GM03348 (cell line): ENCODE measurements at places on chromosomes 11 and 22.

- DNase-seq = no peak
These were observed 7.7 kb upstream of the SLC22A8 start for GRCh38 chr11:63023222-63023814.

- peak; percentile 81 for DNase-seq
These were observed 89.1 kb upstream of the MTNR1B start for GRCh38 chr11:92880381-92880780.

GRCh38 chr22:38031491-38031890 lies 25.7 kb upstream of the PICK1 start:
- no peak for DNase-seq

GRCh38 chr22:49997932-49998717 lies 14.4 kb downstream of the IL17REL start:
- no peak for DNase-seq

GRCh38 chr11:61793083-61793828 lies 545 bp downstream of the FEN1 start:
- no peak for DNase-seq

GRCh38 chr11:80346353-80347059 lies 905.7 kb upstream of the TENM4 start:
- DNase-seq = no peak

GRCh38 chr22:21902296-21903087 lies 35.0 kb upstream of the MAPK1 start:
- DNase-seq = no peak

DNA sequence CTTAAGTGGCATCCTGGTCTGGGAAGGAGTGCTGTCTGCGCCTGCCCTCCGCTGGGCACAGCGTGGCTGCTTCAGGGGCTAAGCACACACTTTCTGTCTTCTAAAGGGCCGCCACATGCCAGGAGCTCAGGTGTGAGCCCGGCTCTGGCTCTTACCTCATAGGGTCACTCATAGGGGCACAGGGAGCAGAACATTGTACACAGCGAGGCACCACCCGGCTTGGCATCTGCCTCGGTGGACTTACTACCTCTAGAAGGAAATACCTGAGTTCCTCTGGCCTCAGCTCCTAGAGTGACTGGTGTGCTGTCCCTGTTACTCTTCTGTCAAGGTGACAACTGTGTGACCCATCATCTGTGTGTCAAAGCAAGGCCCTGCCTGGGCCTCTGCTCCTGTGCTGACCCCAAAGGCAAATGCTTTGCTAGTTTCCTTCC lies 13.4 kb downstream of the NEAT1 start:
- no peak for DNase-seq

DNA sequence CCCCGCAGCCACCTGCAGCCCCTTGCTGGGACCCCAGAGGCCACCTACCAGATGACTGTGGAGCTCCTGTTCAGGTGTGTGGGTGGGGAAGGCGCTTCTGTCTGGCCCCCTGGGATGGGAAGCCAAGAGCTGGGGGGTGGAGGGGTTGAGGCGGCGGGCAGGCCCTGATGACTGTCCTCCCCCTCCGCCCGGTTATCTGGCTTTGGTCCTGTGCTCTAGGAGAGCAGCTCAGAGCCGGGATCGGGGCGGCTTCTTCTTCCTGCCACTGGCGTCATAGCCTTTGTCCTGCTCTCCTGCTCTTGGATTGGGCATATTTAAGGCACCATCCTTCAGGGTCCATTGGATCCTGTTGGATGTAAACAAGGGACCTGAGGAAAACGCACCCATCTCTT lies 38.4 kb downstream of the TPCN2 start:
- no peak for DNase-seq

DNA sequence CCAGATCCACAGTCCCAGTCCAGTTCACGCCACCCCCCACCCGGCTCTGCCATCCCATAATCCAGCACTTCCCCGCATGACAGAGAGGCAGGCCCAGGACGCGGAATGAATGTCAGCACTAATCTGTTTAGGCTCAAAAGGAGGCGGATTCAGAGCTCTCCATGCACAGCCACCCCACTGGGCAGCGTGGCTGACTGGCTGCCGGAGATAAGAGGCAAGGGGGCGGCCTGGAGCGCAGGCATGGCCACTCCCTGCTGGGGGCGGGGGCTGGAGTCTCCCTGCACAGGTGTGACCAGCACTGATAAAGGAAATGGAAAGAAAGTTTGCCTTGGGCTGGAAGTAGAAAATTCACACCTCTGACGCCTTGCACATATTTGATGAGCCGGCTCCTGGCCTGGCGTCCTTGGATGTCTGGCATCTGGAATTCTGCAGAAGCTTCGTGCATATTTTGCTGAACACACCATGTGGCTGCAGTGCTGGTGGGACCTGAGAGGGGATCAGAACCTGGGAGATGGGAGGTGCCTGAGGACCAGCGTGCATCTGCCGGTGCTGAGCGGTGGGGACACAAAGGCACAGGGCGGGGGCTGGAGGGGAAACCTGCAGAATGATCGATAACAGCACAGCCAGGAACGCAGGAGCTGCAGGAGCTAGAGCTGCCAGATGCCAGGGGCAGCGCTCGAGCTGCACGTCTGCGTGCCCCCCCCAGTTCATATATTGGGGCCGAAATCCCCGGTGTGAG lies 344.4 kb downstream of the CTTN start:
- DNase-seq = no peak

DNA sequence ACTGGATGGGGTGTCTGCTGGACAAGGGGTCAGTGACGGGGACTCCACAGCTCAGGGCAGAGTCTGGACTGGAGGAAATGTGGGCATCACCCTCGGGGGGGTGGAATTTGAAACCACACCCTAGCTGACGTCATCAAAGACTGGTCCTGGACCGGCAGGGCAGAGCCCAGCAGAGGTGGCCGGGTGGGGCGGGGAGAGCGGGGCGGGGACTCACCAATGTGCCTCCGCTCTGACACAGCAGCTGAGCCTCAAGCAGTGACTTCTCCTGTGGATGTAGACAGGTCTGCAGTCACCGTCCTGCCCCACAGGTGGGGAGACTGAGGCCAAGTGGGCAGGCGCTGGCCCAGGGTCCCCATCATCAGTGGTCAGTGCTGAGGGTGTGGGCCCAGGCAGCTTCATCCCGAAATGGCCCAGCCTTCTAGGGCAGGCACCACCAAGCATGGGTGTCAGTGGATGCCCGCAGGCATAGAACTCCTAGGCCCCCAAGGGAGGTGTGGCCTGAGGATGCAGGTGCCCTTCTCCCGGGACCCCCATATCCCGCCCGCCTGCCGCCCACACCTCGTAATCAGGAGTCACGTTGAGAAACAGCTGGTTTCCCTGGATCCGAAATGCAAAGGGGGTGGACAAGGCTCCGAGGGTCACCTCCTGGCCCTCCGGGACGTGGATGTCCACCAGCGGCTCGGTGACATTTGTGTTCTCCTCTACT lies 603 bp downstream of the CDHR5 start:
- DNase-seq = no peak

GRCh38 chr22:40671369-40671768 lies 7.9 kb upstream of the MCHR1 start:
- no peak for DNase-seq

DNA sequence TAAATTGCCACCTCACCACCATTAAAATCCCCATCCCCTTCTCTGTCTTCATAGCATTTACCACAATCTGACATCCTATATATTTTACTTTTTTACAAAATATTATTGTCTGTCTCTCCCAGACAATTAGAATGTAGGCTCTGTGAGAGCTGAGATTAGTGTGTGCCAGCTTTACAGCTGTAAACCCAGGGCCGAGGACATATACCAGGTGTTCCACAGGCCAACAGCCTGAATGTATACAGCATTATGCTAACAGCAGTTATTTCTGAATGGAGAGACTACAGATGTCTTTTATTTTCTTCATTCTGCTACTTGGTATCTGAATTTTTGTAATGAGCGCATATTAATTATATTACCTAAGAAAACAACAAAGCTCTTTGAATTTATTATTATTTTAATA lies 36.7 kb downstream of the FZD4 start:
- DNase-seq = no peak

DNA sequence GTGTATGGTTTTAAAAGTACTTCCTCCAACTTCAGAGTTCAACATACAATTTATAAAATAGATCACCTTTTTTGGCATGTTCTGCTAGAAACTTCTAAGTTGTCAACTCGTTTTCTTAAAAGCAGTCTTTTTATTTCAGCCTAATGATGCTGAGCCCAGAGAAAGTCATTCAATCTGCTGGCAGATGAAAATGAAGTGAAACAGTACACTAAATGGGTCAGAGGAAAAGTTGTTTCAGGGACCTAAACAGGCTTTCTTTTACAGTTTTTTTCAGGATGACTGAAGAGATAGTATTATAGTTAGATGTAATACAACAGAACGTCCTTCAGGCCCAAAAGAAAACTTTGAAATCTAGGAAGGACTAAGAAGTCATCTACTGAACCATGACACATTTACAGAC lies 842.7 kb upstream of the CCDC90B start:
- no peak for DNase-seq

DNA sequence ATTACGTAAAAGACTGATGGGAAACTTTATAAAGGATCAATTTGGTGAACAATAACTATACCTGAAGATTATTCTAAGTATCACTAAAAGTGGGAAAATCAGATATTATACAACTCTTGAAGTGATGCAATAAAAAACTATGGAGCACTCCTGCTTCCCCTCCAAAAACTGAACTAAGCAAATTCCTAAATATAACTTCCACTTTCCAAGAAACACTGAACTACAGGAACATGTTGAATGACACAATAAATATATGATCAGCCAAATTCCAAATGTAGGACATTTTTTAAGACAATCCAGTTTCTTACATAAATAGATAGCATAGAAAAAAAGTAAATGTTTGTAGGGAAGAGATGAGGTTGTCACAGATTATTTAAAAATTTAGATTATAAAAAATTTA lies 102.1 kb upstream of the APOA1 start:
- DNase-seq = no peak

DNA sequence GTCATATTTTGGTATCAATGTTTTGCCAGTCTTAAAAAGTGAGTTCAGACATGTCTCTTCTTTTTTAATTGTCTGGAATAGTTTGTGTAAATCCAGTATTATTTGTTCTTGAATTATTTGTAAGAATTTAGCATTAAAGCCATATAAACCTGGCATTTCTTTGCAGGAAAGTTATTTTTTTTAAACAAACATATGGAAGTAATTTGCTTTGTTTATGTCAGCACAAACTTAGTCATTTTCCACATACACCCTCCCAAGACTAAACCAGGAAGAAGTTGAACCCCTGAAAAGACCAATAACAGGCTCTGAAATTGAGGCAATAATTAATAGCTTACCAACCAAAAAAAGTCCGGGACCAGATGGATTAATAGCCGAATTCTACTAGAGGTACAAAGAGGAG lies 9.1 kb upstream of the CCDC81 start:
- no peak for DNase-seq

GRCh38 chr11:12091956-12092558 lies 18.3 kb upstream of the MICAL2 start:
- DNase-seq = no peak

DNA sequence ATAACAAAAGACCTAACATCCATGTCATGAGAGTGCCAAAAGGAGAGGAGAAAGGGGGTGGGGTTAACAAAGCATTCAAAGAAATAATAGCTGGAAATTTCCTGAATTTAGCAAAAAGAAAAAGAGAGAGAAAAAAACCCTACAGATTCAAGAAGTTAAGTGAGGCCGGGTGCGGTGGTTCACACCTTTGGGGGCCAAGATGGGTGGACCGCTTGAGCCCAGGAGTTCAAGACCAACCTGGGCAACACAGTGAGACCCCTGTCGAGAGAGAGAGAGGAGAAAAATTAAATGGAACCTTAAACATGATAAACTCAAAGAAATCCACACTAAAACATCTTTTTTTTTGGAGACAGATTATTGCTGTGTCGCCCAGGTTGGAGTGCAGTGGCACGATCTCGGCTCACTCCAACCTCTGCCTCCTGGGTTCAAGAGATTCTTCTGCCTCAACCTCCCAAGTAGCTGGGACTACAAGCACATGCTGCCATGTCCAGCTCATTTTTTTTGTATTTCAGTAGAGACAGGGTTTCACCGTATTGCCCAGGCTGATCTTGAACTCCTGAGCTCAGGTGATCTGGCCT lies 8.9 kb upstream of the CLDN5 start:
- DNase-seq = no peak

- no peak for DNase-seq
These were observed 11.3 kb upstream of the GDPD5 start for GRCh38 chr11:75536786-75537641.

- no peak for DNase-seq
These were observed 47.5 kb downstream of the DSCAML1 start for GRCh38 chr11:117749541-117749910.

DNA sequence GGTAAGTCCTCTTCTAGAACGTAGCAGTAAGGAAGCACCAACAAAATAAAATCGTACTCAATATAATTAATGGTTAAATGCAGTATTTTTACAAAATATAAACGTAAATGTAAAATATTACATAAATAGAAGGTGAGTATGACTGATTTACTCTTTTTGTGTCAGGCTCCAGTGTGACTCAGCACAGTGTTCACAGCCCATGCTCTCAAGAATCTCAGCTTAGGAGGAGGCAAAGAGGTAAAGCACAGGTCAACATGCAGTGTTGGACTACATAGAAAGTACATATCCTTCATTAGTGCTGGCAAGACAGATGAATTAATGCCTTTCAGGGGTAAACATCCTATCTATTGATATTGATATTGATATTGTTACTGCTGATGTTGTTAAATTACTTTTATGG lies 2050.6 kb upstream of the RAG2 start:
- DNase-seq = no peak

- no peak for DNase-seq
These were observed 18.4 kb downstream of the TSPAN4 start for GRCh38 chr11:861105-861479.

GRCh38 chr11:47130543-47130942 lies 46.1 kb downstream of the ARFGAP2 start:
- no peak for DNase-seq

DNA sequence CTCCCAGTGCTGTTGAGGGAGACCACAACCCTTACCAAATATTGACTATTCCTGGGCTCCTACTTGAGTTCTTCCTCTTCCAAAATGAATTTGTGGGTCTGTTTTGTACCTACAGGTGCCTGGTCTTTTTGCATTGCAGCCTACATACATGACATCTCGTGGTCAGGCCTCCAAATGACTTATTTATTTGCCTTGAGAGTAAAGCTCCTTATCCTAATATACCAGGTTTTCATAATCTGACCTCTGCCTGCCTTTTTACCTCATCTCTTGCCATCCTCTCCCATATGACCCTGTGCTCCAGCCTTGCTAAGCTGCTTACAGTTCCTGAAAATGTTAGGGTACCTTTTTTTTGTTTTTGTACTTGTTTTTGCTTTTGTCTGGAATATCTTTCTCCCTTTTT lies 130.4 kb downstream of the UVRAG start:
- DNase-seq = no peak

DNA sequence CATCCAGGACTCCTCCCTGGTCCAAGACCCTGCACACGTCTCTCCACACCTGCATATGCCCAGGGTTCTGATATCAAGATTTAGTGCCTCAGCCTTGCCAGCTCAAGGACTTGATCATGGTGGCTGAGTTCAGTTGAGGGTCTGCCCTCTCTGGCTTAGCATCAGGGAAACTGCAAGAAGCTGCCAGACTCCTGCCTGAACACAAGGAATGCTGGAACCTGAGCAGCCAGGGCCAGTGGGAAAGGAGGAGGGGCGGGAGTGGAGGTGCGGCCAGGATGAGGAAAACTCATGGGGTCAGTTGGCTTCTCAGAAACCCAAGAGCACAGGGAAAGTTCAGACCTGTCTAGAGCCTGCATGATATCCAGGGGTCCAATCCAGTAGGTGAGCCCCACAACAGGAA lies 546.1 kb downstream of the BUD13 start:
- no peak for DNase-seq
